Stromal cell of bone marrow (primary cell): ENCODE measurements at places on chromosomes 7 and 10.

- no peak for DNase-seq
Measured at GRCh38 chr7:78395298-78396036, 596.9 kb downstream of the PHTF2 start.

DNA sequence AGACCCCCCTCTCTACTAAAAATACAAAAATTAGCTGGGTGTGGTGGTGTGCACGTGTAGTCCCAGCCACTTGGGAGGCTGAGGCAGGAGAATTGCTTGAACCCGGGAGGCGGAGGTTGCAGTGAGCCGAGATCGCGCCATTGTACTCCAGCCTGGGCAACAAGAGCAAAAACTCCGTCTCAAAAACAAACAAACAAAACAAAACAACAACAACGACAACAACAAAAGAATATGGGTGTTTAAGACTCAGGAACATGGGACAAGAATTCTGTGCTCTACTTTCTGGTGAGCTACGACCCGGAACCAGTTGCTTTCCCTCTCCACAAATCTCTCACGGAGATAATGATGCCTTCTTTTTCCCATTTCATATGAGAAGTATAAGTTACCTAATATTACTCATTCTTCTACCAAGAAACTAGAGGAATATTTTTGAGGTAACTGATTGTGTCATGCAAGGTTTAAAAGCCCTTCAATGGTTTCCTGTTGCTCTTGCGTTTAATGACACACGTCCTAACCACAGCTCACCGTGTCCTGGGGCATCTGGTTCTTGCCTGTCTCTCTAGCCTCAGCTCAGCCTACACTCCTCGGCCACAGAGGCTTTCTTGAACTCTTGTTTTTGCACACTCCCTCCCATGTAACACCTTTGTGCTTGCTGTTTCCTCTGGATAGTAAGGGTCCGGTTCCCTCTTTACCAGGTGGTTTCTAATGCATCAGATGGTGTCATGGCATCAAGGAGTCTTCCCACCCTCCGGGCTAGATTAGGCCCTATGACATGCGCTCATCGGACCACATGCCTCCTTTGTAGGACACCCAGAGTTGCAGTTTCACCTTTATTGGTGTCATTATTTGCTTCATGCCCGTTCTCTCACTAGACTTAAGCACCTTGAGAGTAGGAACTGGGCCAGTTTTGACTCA is 67.5 kb downstream of the PFKFB3 start:
- DNase-seq = no peak

GRCh38 chr10:14074062-14074884 is 256.5 kb downstream of the FRMD4A start:
- DNase-seq = peak; percentile 98

GRCh38 chr10:112902730-112903129 is 47.3 kb upstream of the TCF7L2 start:
- no peak for DNase-seq

- DNase-seq = no peak
Measured at GRCh38 chr10:31345886-31346285, 26.9 kb downstream of the ZEB1 start.

DNA sequence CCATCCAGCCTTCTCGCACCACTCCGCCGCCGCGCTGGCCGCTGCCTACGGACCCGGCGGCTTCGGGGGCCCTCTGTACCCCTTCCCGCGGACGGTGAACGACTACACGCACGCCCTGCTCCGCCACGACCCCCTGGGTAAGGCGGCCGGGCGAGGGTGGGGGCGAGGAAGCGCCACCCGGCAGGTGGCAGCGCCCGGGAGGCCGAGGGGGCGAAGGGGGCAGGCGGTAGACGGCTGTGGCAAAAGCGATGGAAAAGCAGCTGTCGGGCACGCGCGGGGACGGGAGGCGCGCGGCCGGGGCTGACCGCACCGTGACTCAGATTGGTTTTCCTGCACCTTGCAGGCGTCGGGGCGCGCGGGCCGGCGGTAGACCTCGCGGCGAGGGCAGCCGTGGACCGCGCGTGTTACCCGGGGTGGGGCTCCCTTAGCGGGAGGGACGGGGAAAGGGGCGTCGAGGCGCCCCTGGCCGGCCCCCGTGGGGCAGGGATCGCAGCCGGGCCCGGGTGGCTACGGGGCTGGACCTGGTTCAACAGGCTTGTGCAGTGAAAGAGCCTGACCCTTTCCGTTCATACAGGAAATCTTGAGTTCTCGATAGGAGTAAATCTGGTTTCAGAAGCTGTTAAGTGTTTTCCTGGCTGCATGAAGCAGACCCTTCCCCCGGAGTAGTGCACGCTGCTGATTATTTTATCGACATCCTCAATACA is 608 bp downstream of the HHEX start:
- no peak for DNase-seq

DNA sequence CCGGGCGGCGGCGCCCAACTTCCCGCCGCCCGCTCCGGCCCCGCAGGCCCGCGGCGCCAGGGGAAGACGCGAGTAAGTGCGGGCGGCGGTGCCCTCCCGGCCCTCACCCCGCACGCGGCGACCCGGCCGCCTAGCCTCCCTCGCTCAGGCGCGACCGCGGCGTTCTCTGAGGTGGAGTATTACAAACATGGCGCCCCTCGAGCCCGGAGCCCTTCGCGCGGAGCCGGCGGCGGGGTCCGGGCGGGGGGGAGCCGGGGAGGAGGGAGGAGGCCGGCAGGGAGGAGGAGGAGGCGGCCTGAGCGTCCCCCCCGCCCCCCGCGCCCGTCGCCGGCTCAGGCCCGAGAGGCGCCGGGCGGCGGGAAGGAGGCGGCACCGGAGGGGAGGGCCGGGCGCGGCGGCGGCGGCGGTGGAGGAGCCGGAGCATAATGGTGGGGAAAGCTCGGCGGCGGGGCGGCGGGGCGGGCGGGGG is at the start of gene ZMYND11:
TSS of gene ZMYND11 (plus strand) at position 324 of the 469 bp plus-strand sequence. CDS start 44,558 bp downstream, outside the sequence.
- DNase-seq = peak; percentile 54

- no peak for DNase-seq
Measured at GRCh38 chr10:69781576-69781975, 20.1 kb upstream of the COL13A1 start.

DNA sequence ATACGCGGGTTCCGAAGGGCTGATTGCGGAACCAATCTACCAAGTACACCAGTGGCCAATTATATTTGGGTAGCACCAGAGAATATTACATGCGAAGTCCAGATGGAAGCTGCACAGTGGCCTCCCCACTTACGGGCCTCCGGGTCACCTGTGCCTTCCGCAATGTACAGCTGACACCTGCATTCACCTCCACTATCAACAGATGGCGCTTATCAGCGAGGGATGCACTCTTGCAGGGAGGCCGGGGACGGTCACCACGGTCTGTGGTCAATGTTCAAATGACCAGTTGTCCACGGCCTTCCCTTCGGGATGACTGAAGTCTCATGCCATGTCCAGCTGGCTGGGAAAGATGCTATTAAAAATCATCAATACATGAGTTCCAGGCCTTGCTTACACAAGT is 47.6 kb downstream of the SLIT1 start:
- no peak for DNase-seq

DNA sequence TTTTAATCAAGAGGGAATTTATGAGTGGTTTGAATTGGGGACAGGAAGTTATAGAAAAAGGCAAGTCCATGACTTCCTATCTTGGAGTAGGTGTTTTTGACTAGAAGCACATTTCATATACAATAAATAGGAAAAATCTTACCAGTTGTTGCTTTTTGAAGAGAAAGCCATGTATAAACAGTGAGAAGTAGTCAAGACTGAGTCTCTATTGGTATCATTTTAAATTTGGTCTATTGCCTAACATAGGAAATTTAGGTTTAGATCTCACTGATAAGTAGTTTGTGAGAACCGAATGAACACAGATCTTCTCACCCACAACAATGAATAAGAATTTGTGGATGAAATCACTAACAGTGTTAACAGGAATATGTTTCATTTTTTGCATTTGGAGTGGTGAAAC is 387.2 kb downstream of the BBS9 start:
- DNase-seq = no peak

- peak; percentile 84 for DNase-seq
Measured at GRCh38 chr10:126110489-126111180, 214.3 kb downstream of the FANK1 start.

- no peak for DNase-seq
Measured at GRCh38 chr10:14674376-14675050, 100.2 kb downstream of the FAM107B start.

- DNase-seq = no peak
Measured at GRCh38 chr10:112360308-112361270, 13.3 kb upstream of the ACSL5 start.

DNA sequence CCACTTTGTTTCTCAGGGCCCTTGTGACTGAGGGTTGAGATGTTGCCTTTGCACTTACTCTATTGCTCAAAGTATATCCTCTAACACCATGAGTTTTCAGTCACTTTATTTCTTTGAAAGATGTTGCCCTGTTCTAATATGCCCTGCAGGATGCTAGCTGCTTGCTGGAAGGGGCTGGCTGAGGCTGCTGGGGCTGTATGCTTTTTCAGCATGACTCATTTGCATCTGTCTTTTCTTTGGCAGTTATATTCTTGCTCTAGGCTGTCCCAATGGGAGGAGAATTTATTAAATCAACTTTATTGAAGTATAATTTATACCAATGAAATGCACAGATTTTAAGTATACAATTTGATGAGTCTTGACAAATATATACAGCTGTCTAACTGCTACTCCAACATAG is 157.7 kb downstream of the PLPP4 start:
- peak; percentile 9 for DNase-seq
